T-helper 1 cell (primary cell): ENCODE measurements at places on chromosomes 7 and 10.

- no peak for DNase-seq
Measured at GRCh38 chr7:101216860-101217387, 457 bp downstream of the PLOD3 start.

GRCh38 chr10:69684020-69684980 lies 54.3 kb downstream of the FAM241B start:
- no peak for DNase-seq

DNA sequence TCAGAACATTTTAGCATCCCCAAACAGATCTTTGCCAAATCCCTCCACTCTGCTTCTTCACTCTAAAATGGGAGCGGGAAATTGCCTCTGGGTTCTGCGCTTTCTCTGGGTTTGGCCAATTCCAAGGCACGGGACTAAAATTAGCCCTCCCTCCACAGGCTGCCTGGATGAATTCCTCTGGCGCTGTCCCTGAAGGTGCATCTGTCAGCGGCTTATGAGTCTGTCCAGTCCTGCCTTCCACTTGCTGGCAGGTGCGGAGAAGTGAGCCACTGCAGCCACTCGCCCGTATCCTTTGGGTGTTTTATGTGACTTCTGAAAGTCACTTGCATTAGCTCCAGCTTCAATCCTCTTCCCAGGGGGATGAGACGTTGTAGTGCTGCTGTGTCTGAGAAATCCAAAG lies 121.6 kb downstream of the SH2D4B start:
- no peak for DNase-seq

DNA sequence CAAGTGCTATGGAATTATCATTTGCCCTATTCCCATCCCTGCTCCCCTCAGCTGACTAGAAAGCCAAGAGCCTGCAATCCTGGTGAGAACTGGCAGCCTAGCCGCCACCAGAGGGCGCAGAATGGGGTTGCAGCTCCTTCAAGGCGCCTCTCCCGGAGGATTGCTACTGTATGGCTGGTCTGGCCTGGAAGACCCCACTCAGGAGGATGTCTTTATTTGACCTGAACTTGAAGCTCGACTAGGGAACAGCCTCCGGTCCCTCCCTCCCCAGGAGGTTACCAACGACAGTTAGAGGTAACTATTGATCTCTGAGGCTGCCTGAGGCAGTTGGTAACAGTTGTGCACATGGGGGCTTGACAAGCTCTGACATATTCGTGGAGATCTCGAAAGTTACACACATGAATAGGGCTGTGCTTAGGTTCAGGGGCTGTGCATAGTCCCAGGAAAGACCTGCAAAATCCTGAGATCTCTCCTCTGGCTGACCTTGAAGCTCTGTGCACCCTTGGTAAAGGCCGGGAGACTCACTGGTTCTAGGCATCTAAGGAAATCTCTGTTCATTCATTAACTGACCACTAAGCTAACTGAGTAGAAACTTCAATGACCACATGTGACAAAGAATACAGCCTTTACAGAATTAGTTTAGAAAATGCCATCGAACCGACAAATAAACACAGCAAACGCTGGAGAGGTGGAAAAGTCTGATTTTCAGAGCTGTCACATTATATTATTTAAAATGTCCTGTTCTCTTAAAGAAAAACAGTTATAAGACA lies 65.7 kb downstream of the TSPAN12 start:
- DNase-seq, result peak; percentile 31

GRCh38 chr10:131178521-131179331 lies 132.8 kb downstream of the TCERG1L start:
- DNase-seq, result no peak

DNA sequence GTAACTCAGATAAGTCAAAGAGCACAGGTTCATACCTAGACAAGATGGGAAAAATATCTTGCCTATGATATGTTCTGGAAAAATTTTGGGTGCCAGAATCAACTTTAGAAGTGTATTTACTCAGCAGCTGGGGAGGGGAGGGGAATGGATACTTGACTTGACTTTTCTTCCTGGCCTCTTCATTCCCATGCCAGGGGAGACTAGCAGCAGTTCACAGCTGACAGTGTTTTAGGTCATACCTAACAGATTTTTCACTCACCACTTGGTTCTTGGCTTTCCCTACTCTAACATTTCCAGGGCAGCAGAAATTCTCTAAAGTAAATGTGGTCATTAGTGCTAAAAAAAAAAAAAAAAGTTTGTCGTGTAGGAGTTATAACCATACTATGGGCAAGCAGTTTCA lies 46.3 kb downstream of the TAS2R16 start:
- DNase-seq, result no peak
